ENCODE measurements at places on chromosomes 13 and 19. TPM values are rescaled to one million over a fixed set of nuclear protein-coding genes. Genes with fewer than 3 reads are reported as not detected.

- no peak for DNase-seq
Observed at GRCh38 chr13:75430436-75431209, 51.3 kb downstream of the TBC1D4 start.

DNA sequence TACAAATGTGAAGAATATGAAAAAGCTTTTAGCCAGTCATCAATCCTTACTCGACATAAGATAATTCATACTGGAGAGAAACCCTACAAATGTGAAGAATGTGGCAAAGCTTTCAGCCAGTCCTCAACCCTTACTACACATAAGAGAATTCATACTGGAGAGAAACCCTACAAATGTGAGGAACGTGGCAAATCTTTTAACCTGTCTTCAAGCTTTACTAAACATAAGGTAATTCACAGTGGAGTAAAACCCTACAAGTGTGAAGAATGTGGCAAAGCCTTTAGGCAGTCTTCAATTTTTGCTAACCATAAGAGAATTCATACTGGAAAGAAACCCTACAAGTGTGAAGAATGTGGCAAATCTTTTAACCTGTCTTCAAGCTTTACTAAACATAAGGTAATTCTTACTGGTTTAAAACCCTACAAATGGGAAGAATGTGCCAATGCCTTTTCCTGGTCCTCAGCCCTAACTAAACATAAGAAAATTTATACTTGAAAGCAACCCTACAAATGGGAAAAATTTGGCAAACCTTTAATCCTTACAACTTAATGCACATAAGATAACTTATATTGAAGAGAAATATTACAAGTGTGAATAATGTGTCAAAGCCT lies 74.1 kb upstream of the ZNF681 start:
- DNase-seq, result no peak

- no peak for DNase-seq
Observed at GRCh38 chr13:59483501-59484145, 680.1 kb downstream of the DIAPH3 start.

DNA sequence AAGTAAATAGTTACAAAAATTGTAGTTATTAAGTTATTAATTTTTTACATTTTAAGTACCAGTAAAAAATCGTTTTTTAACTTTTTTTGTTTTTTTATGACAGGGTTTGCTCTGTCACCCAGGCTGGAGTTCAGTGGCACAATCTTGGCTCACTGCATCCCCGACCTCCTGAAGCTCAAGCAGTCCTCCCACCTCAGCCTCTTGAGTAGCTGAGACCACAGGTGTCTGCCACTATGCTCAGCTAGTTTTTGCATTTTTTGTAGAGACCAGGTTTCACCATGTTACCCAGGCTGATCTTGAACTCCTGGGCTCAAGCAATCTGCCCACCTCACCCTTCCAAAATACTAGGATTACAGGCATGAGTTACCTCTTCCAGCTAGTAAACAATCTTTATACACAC lies 477.9 kb upstream of the MIR17HG start:
- no peak for DNase-seq

- DNase-seq, result no peak
Observed at GRCh38 chr13:62879071-62879470, 1463.4 kb upstream of the PCDH20 start.

GRCh38 chr19:29800100-29800825 lies 11.5 kb upstream of the CCNE1 start:
- DNase-seq, result no peak

DNA sequence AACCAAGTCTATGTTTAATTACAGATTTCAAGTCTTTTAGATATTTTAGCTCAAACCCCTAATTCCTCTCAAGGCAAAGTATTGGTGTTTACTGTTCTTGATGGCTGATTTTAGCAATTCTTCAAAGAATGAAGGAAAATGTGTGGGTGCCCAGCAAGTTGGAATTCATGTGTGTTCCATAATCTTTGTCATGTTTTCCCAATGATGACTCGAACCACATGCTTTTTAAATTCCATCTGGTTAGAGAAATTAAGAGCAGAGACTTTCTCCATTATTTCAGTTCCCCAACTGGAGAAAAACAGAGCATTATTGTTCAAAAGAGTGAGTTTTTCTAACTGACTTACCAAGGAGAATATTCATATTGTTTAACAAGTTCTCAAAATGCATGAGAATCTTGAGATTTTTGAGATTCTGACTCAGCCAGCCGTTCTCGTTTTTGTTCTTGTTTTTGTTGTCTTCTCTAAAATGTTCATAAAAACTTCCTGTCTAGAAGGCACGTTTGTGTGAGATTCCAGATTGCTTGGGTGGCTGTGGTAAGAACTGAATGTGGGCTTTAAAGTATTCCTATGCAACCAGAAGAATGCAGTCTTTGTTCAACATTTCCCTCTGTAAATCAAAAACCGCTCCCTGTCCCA lies 404.7 kb downstream of the IRS2 start:
- no peak for DNase-seq

DNA sequence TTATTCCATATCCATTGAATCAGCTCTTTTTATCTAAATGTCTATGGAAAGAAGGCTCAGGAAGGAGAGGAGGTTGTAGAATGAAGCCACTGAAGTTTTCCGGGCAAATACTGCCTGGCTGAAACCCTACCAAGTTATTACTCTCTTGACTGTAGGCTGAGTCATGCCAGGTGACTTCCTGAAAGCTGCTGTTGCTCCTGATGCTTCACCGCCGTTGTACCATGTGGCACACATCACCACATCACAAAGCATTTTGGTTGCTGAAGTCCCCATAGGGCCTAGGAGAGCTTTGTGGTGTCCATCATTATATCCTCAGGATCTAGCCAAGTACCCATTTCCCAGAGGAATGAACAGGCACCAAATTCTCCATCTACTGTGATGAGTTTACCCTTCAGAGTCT lies 11.1 kb upstream of the TDRD12 start:
- no peak for DNase-seq

RAVER1 gene
- total RNA-seq, result 49.6 TPM

NLRP9 gene
- total RNA-seq, result not detected
